Sciatic nerve (tissue), 2 donors: ENCODE measurements at places on chromosomes 16 and 17.
A peak's percentile ranks its signal among the peaks of the same experiment; 100 is the strongest.

- DNase-seq = no peak
Measured at GRCh38 chr16:28951410-28951943, 740 bp downstream of the NFATC2IP start.

GRCh38 chr17:73465130-73465952 is 153.5 kb upstream of the CDC42EP4 start:
- no peak for DNase-seq

DNA sequence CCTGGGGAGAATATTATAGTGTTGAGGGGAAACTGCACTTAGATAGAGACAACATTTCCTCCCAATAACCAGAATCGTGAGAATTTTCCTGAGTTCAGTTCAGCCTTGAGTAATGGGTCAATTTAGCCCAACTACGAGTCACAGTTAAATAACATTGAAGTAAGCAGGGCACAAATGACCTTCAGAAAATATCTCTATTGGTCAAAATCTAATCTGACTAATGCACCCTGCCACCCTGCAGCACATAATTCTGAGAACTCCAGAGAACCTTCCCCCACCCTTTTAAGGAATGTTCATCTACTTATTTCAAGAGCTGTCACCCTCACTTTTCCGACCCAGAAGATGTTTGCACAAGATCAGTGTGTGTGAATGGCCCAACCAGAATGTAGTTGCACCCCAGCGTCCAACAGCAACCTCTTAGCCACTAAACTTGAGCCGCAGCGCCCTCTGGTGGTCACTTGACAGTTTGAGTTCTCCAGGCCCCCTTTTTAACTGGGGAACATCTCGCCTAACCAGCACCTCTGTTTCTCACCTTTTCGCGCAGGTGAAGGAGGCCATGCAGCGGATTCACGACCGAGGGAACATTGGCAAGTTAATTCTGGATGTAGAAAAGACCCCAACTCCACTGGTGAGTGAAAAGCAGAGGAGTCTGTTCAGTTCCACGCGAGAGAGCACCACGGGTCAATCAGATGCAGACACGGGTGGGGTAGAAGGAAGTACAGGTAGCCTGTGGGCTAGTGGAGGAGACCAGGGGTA is 50.9 kb upstream of the CLEC3A start:
- peak; percentile 92 for DNase-seq

GRCh38 chr16:67746846-67747245 is 27.7 kb upstream of the GFOD2 start:
- DNase-seq = no peak

DNA sequence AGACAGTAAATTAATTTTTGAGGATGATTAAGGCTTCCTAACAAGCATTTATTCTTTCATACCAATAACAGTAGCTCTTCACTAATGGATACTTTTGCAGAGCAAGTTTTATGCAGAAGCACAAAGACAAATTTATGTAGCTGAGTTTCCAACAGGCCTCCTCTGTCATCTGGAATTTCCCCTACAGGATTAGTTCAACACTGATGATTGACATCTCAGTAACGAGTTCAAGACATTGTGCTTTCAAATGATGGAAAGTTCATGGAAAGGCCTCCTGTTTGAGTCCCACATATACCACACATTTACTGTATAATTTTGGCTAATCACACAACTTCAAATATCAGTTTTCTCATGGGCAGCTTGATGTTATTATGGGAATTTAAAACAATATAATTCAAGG is 40.6 kb downstream of the ABCA10 start:
- DNase-seq = no peak
